ENCODE measurements at places on chromosomes 5 and 9. TPM values are rescaled to one million over a fixed set of nuclear protein-coding genes. Genes with fewer than 3 reads are reported as not detected.

DNA sequence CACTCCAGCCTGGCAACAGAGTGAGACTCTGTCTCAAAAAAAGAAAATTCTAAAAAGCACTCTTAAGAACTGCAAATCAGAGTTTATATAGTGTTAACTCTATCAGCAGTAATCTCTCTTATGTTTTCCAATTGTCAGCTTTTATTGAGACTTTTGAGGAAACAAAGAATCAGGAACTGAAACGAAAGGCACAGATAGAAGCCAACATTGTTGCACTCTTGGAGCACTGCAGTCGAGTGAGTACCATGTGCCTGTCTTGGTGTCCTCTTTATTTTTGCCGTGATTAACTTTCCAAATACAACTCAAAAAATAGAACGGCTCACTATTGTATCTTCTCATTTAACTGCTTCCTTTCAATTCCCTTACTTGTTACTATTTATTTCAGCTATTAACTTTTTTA lies 41.7 kb upstream of the LRRC19 start:
- no peak for DNase-seq
- H3K4me3 ChIP-seq, result no peak overlapping the region
- no peaks in the 10 kb centered on the region for H3K4me1 ChIP-seq
- no peaks in the 10 kb centered on the region for H3K27me3 ChIP-seq
- no peaks in the 10 kb centered on the region for H3K36me3 ChIP-seq

Gene FUT7
- total RNA-seq, result not detected

DNA sequence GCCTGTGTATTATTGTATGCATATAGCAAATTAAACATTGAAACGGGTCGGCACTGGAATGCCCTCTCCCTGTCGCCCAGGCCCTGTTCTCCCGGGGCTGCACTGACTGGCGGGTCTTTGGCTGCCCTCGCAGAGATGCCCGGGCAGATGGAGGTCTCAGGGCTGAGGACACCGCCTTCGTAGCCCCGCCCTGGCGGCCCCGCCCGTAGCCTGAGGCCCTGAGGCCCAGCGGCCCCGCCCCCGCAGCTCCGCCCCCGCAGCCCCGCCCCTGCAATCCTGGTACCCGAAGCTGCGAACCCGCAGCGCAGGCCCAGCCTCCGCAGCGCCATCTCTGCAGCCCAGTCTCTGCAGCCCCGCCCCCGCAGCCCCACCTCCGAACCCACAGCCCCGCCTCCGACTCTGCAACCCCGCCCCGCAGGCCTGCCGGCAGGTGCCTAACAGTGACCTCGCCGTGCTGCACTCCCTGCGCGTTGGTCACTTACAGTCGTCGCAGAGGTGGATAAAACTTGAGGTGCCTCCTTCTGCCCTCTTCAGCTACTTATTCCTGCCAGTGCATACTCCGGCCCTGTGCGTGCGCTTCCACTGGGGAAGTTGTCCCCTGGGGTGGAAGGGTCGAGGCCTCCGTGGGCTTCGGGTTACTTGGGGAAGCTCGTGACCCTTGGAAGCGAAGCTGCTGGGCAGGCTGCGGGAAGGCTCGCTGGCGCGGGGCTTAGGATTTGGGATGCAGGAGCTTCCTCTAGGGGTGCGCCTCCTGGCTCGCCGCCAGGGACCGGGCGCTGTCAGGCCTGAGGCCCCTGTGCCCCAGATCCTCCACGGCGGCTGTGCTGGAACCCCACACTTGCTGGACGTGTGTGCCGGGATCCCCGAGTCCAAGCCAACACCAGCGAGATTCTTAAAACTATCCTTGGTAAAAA lies 72.3 kb downstream of the ICE1 start:
- peaks cover 18% of the 10 kb centered on the region for H3K27me3 ChIP-seq
- H3K4me1 ChIP-seq, result peaks cover 3% of the 10 kb centered on the region
- H3K4me3 ChIP-seq, result peak overlapping the region; percentile 23
- peak; percentile 83 for DNase-seq
- H3K36me3 ChIP-seq, result no peaks in the 10 kb centered on the region

GRCh38 chr9:6052293-6052919 lies 37.0 kb upstream of the RANBP6 start:
- H3K27me3 ChIP-seq, result no peaks in the 10 kb centered on the region
- no peaks in the 10 kb centered on the region for H3K36me3 ChIP-seq
- no peak overlapping the region for H3K27ac ChIP-seq
- DNase-seq, result no peak
- H3K4me3 ChIP-seq, result no peak overlapping the region

GRCh38 chr5:62328772-62329491 lies 22.9 kb downstream of the KIF2A start:
- no peak overlapping the region for H3K27ac ChIP-seq
- no peaks in the 10 kb centered on the region for H3K36me3 ChIP-seq
- H3K4me3 ChIP-seq, result no peak overlapping the region
- H3K27me3 ChIP-seq, result no peaks in the 10 kb centered on the region

DNA sequence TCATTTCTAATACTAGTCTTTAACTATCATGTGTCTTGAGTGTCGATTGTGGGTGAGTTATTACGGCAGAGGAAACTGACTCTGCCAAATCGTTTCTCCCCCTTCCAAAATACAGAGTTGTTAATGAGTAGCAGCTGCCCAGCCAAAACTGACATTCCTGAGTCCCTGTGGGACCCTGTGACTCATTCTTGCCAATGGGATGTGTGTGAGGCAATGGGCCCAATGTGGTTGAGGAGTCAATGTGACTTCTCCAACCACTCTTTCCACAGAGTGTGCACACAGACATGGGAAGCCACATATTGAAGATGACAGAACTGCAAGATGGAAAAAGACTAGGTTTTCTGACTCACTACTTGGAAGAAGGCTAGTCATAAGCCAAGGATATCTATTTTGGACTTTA lies 434.7 kb downstream of the DTWD2 start:
- no peaks in the 10 kb centered on the region for H3K36me3 ChIP-seq
- no peaks in the 10 kb centered on the region for H3K4me1 ChIP-seq
- H3K4me3 ChIP-seq, result no peak overlapping the region

DNA sequence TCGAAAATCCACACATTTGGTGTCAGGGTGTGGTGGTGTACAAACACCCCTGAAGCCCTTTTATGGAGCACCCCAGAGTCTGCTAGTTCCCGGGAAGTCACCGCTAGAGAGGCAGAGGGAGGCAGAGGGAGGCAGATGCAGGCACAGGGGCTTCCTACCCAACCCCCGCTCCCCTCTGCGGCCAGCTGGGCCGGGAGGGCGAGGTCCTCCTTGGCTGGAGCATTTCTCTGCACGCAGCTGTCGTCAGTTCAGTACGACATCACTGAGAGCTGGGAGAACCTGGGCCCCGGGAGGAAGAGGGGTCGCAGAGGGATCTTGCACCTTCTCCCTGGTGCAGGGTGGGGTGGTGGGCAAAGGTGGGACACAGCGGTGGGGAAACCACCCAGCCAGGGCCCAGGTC lies 15.8 kb upstream of the UBAC1 start:
- H3K27me3 ChIP-seq, result no peaks in the 10 kb centered on the region
- H3K4me1 ChIP-seq, result peaks cover 41% of the 10 kb centered on the region

- no peak overlapping the region for H3K27ac ChIP-seq
- DNase-seq, result peak; percentile 31
- peaks cover 4% of the 10 kb centered on the region for H3K4me1 ChIP-seq
Measured at GRCh38 chr5:7347377-7347776, 48.6 kb upstream of the ADCY2 start.

DNA sequence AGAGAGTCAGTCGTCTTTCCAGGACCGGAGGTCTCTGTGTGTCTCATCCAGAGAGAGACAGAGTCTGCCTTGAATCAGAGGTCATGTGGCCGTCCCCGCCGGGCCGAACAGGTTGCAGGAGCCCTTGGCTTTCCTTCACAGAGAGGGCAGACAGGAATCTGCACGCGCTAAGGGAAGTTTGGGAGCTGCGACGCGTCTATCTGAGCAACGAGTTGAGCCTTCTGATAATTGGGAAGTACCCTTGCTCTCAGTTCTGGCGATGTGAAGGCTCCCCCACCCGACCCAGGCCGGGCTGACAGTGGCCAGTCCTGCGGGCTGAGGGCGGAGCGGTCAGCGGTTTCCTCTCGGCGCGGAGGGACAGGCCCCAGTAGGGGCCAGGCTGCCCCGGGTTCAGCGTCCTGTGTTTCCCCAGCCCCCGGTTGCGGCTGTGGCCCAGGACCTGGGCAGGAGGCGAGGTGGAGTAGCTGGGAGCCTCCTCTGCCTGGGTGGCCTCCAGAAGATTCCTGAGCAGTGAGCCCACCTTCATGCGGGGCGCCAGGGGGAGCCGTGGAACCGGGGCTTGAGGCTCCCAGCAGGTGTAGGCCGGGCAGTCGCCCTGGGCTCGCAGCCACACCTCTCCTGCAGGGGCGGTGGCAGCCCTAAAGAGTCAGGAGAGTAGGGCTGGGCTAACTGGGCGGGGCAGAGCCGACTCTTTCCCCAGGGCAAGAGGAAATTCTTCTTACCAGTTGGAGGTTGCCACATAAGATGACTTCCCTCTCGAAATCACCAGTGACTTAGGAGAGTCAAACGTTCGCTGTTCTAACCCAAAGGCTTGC lies 13.9 kb downstream of the NR2F1 start:
- DNase-seq, result no peak
- no peaks in the 10 kb centered on the region for H3K4me1 ChIP-seq
- no peaks in the 10 kb centered on the region for H3K36me3 ChIP-seq
- no peaks in the 10 kb centered on the region for H3K27me3 ChIP-seq
- no peak overlapping the region for H3K4me3 ChIP-seq
- no peak overlapping the region for H3K27ac ChIP-seq

DNA sequence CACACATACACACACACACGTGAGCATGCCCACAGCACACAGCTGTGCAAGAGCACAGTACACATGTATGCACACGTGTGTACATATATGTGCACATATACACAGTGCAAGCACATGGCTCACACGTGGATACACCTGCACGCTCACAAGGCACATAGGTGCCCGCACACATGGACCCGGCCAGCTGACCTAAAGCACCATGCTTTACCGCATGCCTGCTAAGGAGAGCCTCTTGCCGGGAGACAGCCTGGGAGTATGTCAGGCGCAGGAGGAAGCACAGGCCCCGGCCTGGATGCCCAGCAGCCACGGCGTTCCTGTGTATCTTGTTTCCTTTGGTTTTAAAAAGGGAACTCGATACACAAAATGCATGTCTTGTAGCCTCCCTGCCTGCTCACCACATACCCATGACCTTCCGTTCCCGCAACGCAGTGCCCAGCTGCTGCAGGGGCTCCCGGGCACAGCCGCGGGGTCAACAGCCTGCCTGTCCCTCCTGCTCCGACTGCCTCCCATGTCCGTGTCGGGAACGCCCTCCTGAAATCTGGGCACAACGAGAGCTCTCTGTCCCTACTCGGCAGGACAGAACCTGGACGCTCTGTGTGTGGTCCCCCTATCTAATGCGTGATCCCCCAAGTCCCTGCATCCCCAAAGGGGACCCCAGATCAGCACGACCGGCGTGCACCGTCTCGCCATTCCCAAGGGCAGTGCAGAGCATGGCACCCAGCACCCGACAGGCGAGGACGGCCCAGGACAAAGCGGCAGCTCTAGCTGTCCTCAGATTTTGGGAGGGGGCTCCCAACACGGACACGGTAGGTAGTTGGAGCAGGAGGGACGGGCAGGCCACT lies 3.6 kb downstream of the SLC12A7 start:
- no peaks in the 10 kb centered on the region for H3K27me3 ChIP-seq
- peaks cover 7% of the 10 kb centered on the region for H3K4me1 ChIP-seq
- no peak overlapping the region for H3K27ac ChIP-seq
- no peak overlapping the region for H3K4me3 ChIP-seq
- DNase-seq, result no peak
- H3K36me3 ChIP-seq, result no peaks in the 10 kb centered on the region

GRCh38 chr5:175572886-175573285 lies 85.0 kb upstream of the HRH2 start:
- H3K27ac ChIP-seq, result no peak overlapping the region
- no peaks in the 10 kb centered on the region for H3K4me1 ChIP-seq
- no peak overlapping the region for H3K4me3 ChIP-seq
- peaks cover 65% of the 10 kb centered on the region for H3K27me3 ChIP-seq

Gene CKS2
- 301 TPM for total RNA-seq

GRCh38 chr9:124353811-124354274 lies 61.4 kb downstream of the PSMB7 start:
- no peaks in the 10 kb centered on the region for H3K4me1 ChIP-seq
- peaks cover 47% of the 10 kb centered on the region for H3K36me3 ChIP-seq
- H3K27me3 ChIP-seq, result no peaks in the 10 kb centered on the region
- H3K4me3 ChIP-seq, result no peak overlapping the region

- no peak overlapping the region for H3K27ac ChIP-seq
- H3K36me3 ChIP-seq, result no peaks in the 10 kb centered on the region
- no peak overlapping the region for H3K4me3 ChIP-seq
- no peak for DNase-seq
- H3K27me3 ChIP-seq, result no peaks in the 10 kb centered on the region
Measured at GRCh38 chr9:115691693-115692092, 461.9 kb upstream of the PAPPA start.

Gene F2RL1
- 0.39 TPM for total RNA-seq
